ENCODE measurements at places on chromosomes 7 and 10. TPM values are rescaled to one million over a fixed set of nuclear protein-coding genes. Genes with fewer than 3 reads are reported as not detected.
A peak's percentile ranks its signal among the peaks of the same experiment; 100 is the strongest.

DNA sequence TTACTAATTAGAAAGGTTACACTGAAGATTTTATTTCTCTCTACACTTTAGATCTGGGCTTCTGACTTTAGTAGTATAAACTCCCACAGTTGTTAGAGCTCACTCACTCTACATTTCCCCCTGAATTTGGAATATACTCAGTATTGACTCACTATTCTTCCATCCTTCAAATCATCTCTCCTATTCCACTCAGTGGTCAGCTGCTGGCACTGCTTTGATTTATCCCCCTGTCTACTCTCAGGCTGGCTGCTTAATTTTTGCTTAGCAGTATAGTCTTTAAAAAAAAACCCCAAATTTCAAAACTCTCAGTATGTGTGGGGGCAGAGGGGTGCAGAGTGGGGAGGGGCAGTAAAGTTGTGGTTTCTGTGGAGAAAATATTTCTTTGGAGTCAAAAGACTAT is 68.9 kb downstream of the CDK6 start:
- no peak for DNase-seq

DNA sequence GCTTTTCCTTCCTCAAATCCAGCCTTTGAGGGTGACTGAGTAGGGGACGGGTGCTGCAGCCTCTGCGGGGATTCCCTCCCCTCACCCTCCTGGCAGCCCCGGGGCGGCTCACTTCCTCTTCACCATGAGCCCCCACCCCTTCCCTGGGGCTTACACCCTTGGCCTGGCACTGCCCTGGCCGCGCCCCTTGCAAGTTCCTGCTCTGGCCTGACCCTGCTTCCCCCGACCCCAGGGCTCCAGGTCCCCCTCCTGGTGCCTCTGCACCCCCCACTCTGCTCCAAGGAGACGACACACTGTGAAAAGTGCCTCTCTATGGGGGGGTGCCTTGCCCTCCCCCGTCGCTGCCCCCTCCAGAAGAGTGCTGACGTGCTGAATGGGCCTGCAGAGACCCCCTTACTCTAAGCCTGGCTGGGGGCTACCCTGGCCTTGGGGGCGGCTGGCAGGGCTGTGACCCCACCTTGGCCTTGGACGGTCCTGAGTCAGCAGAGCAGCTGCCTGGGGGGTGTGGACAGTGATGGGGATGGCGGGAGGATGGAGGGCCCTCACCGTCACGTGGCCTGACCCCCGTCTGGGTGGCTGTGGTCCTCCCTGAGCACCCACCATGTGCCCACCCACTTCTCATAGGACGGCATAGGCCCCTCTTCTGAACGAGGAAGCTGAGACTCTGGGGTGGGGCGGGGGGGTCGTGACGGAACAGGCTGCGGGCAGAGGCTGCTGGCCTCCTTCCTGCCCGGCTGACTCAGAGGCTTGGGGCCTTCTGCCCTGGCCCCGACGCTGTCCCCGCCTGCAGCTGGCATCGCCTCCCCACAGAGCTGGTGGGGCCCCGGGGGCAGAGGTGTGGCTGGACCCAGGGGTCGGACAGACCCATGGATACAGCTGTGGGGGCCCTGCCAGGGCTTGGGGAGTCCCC is 9.8 kb downstream of the LFNG start:
- peak; percentile 77 for DNase-seq

- no peak for DNase-seq
Observed at GRCh38 chr10:131891929-131892805, 8.6 kb upstream of the PPP2R2D start.

GRCh38 chr7:132083537-132084123 is 492.6 kb downstream of the PLXNA4 start:
- DNase-seq: no peak

DNA sequence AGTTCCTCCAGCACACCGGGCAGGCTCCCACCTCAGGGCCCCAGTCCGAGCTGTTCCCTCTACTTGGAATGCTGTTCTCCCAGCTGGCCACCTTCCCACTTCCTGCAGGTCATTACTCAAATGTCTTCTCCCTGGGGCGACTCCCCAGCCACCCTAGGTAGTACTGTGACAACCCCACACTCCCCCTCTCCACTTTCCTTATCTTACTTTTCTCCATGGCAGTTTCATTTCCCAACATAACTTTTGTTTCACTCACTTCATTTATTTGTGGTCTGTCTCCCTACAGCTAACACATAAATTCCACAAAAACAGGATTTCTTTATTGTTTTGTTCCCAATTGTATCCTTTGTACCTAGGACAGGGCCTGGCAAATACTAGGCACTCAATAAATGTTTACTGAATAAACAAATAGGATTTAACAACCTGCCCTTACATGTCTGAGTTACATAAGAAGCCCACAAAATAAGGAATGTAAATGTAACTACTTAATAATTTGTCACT is 76.5 kb downstream of the JAZF1 start:
- no peak for DNase-seq

- DNase-seq: peak; percentile 72
Observed at GRCh38 chr10:624605-625332, 64.7 kb downstream of the DIP2C start.

DNA sequence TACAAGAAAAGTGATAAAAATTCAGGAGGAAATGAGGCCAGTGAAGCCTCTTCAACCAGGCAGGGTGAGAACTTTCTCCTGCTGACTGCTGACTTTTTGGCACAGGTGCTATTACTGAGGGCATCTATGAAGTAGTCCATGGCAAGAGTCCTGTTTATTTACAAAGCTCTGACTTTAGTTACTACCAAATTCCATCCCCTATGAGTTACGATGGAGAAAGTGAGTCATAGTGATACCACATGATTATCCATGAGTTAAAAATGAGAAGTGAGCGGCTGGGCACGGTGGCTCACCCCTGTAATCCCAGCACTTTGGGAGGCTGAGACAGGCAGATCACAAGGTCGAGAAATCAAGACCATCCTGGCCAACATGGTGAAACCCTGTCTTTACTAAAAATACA is 19.9 kb downstream of the CCDC3 start:
- peak; percentile 69 for DNase-seq

- DNase-seq: no peak
Observed at GRCh38 chr7:154427533-154427932, 375.3 kb downstream of the DPP6 start.

- DNase-seq: peak; percentile 49
Observed at GRCh38 chr10:7410301-7410861, 453 bp downstream of the SFMBT2 start.

- no peak for DNase-seq
Observed at GRCh38 chr7:108235451-108236061, 105.4 kb upstream of the LAMB4 start.

DNA sequence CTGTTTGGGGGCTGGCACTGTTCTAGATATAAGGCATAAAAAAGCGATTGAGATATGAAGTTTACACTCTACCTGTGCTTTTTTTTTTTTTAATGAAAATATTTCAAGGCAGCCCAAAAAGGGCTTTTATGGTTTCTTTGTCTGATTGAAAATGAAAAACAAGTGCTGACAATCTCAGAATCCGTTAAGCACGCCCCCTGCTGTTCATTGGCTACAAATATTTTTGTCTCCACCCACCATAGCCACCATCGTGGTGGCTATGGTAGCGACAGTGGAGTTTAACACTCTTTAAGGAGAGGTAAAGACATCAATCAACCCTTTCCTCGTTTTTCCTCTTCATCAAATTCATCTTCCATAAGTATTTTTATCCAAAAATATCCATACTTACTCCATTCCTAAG is 94.2 kb downstream of the CD36 start:
- no peak for DNase-seq

DNA sequence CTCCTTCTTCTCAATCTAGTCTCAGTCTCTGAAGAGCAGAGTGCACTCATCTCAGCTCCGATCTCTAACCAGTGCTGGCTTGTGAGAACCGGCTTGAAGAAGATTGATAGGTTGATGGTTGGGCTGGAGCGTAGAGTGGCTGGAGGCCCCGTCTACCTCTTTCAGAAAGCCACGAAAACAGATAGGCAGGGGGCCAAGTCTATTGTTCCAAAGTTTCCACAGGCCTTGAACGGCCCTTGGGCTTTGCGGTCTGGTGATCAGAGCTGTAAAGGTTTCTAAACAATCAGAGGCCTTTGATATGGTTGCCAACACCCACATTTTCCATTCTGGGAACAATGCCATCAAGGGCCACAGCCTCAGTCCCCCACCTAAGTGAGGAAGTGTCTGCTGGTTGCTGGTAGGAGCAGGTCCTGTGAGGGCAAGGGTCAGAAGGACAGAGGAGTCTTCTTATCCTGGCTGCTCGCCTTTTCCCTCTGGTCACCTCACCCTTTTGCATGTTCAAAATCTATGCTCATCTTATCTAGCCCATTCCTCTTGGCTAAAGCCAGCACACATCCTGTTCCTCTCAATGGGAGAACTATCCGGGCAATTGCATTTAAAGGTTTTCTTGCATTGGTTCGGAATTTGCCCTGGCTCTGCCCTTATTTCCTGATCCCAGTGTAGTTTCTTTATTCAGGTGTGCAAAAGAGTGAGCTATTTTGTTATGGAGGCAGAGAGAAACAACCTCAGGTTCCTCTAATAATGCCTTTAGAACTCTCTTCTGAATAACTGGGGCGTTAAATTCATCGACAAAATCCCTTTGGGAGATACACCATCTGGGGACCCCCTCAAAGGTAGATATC is 70.3 kb upstream of the KMT2E start:
- peak; percentile 79 for DNase-seq

DNA sequence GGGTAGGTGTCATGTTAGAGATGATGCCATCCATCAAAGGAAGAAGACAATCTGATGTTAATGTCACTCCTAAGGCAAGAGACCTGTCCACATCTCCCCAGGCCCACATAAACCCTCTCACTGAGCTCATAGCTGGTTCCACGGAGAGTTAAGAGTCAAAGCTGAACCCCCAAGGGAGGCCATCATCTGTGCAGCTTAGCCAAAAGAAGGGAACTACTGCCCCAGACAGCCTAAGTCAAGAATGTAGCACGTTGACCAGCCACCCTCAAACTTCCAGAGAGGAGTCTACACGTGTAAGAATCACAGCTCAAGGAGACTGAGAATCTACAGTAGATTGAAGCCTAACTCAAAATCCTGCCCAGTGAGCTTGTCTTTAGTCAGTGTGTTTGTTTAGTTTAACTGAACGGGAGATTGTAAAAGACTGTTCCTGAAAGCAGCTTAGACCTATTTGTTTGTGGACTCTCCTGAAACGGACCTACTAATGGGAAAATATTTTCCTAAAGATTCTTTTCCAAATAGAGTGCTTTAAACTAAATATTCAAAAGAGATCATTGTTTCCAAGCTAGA is 192.7 kb upstream of the NFE2L3 start:
- DNase-seq: no peak

DNA sequence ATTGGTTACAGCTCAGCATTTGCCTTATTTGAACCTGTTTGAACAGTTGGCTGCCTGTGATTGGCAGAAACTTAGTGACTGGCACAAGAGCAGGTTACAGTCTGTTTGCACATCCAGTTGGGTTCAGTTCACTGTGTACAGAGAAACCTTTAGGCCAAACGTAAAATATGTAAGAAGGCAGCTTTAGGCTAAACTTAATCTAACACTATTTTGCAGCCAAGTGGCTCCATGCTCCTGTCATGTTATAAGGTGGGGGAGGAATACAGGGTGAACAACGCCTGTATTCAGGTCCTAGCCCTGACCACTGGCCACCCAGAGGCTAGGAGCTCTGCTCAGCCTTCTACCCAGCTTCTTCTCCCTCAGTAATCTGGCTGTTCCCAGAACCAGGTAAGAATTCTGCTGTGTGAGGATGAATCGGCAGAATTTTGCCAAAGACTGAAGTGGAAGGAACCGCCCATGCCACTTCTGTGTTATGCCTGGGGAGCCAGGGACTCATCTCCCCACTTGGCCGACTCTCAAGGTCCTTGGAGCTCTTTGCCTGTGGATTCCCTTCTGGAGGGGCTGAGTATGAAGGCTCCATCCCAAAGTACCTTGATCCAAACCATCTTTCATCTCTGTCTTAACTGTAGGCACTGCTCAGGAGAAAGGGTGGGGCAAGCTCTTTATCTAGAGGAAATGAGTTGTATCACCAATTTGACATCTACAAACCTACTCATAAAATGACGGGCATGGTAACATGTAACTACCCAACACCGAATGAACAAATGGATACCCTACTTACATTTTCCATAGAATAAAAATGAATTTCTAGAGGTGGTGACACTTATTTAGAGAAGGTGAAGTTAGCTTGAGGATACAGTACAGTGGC is 164.4 kb upstream of the NAMPT start:
- no peak for DNase-seq

DNA sequence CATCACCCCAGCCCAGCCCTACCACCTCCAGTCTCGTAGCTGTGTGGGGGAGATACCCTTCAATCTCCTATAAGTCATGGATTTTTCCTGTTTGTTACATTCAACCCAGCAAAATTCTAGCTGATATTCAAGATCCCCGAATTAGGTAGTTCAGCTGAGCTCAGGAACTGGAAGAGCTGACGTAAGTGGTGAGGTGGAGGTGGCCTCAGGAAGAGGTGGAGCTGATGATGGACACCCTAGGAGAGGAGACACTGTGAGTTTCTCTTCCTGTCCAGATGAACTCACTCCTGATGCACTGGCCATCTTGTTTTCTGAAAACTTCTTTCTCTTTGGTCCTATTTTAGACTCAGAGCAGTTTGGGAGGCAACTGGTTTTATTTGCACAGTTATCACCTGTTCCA is 90.5 kb upstream of the PITRM1 start:
- DNase-seq: no peak

DNA sequence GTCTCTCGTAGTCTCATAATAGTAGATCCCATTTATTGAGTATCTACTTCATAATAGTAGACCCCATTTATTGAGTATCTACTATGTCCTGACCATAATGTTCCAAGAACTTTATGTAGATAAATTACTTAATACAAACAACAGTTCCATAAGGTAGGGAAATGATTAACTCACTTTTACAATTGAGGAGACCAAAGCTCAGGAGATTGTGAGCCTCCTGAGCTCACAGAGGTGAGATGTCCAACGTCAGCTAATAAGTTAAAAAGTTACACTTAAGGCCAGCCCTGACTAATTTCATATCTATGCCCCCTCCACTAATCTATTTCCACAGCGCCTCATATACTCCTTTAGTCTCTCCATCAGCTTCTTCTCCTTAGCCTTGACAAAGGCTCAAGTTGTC is 17.5 kb upstream of the GGCT start:
- DNase-seq: no peak

GRCh38 chr10:5343561-5343960 is 21.2 kb upstream of the UCN3 start:
- peak; percentile 23 for DNase-seq

CUZD1 gene
- 1.3 TPM for polyA plus RNA-seq

PIK3AP1 gene
- polyA plus RNA-seq: 2.2 TPM

ABCA13 gene
- polyA plus RNA-seq: 0.06 TPM

FOXI2 gene
- polyA plus RNA-seq: 0.13 TPM

FOXK1 gene
- 18.3 TPM for polyA plus RNA-seq

MKX gene
- polyA plus RNA-seq: 26.1 TPM

LUC7L2 gene
- 57.2 TPM for polyA plus RNA-seq

ZNF488 gene
- 5.2 TPM for polyA plus RNA-seq

PDK4 gene
- polyA plus RNA-seq: 13.9 TPM

WNT16 gene
- 0.33 TPM for polyA plus RNA-seq

INHBA gene
- 4.8 TPM for polyA plus RNA-seq

OTUD1 gene
- polyA plus RNA-seq: 118 TPM

TFEC gene
- polyA plus RNA-seq: 1.6 TPM

CYP2C8 gene
- 0.18 TPM for polyA plus RNA-seq

PTEN gene
- 36.9 TPM for polyA plus RNA-seq

AKR1D1 gene
- polyA plus RNA-seq: not detected

LRRN3 gene
- 18.8 TPM for polyA plus RNA-seq

OGDH gene
- polyA plus RNA-seq: 59.8 TPM

ATG9B gene
- 1.4 TPM for polyA plus RNA-seq

NFKB2 gene
- polyA plus RNA-seq: 21.2 TPM

RELN gene
- 5.3 TPM for polyA plus RNA-seq

All from muscle of leg (tissue), 16 donors.